ENCODE measurements at places on chromosomes 6 and 20.

DNA sequence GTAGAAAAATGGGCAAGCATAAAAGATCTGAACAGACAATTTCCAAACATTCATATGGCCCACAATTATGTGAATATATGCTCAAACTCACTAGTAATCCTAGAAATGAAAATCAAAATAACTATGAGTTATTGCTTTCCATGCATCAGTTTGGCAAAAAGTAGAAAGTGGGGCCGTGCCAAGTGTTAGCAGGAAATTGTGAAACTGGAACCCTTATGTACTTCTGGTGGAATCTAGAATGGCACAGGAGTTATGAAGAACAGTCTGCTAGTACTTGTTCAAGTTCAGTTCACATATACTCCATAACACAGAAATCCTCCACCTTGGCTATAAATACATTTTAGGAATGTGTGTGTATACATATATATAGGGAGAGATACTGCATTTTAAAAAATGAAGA is 89.8 kb downstream of the EYA2 start:
- no peak for DNase-seq

- no peak for DNase-seq
Measured at GRCh38 chr6:137867685-137868509, 838 bp downstream of the TNFAIP3 start.

DNA sequence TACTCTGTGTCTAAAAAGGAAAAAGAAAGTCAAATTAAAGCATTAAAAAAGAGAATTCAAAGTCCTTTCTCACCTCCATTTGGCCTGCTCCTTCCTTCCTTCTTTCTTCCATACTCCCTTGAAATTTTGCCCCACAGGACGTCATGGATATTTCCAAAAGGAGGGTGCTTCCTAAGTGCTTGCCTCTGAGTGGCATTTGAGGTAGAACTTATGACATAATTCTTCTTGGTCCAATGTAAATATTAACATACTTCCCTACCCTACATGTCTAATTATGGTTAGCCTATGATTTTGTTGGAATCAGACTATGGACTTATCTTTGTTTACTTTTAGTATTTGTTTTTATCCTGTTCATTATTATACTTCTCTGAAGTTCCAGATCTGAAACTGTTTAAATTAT is 132.3 kb downstream of the PFDN4 start:
- no peak for DNase-seq

GRCh38 chr6:131733376-131734016 is 22.7 kb upstream of the CTAGE9 start:
- no peak for DNase-seq

DNA sequence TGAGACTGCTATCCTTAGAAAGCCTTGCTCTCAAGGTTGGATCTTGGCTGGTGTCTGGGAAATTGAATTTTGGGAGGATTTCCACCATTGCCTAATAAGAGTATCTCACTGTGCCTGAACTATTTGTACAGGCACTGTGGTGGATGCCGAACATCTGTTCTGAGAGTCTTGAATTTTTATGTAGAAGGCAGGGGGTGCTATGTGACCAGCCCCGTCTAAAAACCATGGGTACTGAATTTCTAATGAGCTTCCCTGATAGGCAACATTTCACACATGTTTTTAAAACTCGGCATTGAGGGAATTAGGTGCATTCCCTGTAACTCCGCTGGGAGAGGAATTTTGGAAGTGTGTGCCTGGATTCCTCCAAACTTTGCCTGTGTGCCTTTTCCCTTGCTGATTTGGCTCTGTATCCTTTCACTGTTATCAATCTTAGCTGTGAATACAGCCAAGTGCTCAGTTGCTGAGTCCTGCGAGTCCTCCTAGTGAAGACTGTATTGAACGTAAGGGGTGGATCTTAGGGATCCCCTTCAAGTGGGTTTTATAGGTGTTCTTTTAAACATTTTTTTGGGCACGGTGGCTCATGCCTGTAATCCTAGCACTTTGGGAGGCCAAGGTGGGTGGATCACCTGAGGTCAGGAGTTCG is 27.6 kb upstream of the SCAF8 start:
- no peak for DNase-seq

GRCh38 chr20:8960241-8960640 is 108.6 kb upstream of the PLCB4 start:
- DNase-seq = no peak

GRCh38 chr6:65988006-65988405 is 281.0 kb upstream of the EYS start:
- DNase-seq = no peak

DNA sequence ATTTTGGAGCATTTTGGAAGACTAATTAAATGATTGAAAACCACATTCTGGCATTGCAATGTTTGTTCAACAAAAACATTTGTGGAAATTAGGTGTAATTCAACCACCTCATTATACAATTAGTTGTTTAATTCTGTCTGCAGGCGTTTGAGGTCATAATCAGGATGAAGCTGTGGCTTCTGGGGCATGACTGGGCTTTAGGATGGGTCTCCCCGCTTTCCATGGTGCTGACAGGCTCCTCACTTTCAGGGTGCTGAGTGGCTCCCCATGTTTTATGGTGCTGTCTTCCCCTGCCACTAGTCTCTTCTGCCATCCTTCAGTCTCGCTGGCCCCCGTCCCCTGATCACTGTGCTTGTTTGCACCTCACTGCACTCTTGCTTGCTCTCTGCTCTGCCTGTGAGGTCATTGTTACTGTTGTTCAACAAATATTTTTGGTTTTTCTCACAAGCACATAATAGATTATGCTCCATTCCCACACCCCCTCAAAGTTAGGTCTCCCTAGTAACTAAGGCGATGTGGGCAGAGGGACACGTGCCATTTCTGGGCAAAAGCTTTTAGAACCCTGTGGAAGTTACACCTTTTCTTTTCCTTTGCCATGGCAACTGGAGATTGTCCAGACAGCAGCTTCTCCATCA is 25.4 kb upstream of the ZNF831 start:
- DNase-seq = no peak

DNA sequence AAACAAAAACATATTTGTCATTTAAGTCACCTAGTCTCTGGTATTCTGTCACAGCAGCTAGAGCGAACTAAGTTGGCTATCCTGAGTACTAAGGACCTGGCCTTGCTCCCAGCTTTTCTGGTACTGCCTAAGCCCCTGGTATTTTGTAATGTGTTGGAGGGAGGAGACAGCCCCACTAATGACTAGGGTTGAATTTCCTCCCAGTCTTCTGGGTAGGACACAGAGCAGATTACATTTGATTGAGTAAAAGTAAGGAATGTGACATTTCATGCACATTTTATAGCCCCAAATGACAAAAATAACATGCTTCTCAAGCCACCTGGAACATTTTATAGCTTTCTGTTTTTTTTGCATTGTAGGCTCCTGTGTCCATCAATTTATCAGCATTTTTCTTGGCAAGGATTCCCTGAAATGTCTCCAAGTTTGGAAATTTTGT is 47.9 kb upstream of the DDR1 start:
- DNase-seq = no peak

DNA sequence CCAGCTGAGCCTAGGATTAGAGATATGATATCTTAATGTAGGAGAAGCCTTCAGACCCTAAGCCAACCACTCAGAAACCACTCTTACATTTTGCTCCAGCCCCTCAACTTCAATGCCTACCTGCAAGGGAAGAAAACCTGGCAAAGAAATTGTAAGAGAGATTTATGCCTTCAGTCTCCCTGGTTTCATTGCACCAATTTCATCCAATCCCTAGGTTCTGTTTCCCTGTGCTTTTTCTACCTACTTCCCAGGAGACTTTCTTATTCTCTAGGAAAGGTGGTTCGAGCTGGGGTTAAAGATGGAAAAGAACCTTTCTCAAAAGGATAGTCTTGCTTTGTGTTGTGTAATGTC is 1.1 kb upstream of the TCF21 start:
- no peak for DNase-seq

GRCh38 chr6:17367868-17368267 is 25.5 kb upstream of the CAP2 start:
- no peak for DNase-seq

GRCh38 chr6:36216559-36216958 is 20.0 kb downstream of the BRPF3 start:
- DNase-seq = no peak

DNA sequence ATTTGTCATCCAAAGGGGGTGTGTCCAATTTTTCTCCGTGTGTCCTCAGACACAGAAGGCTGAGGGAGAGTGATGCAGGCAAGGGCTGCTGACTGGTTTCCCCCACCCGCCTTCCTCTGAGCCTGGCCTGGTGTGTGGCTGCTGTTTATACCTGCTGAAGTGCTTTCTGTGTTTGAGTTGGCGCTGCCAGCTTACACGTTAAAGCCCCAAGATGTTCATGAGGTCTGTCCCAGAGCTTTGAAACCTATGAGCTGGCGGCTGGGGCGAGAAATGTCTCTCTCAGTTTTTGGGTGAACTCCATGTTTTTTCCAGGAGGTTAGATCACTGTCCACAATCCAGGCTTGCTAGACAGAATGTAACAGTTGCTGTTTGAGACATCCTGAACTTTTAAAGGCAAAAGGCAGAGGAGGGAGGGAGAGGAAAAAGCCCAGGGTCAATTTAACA is 69.0 kb upstream of the CCN2 start:
- DNase-seq = no peak

DNA sequence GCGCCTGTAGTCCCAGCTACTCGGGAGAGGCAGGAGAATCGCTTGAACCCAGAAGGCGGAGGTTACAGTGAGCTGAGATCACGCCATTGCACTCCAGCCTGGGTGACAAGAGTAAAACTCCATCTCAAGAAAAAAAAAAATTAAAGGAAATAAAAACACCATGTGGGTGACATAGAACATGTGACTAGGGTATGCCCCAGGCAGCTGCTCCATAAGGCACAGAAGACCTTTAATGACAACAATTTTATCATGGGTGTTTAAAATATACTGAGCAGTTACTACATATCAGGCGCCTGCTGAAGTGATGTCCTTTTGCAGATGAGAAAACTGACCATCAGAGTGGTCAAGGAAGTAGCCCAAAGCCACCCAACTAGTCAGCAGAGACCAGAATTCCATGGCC is 8.0 kb downstream of the PEDS1 start:
- no peak for DNase-seq

DNA sequence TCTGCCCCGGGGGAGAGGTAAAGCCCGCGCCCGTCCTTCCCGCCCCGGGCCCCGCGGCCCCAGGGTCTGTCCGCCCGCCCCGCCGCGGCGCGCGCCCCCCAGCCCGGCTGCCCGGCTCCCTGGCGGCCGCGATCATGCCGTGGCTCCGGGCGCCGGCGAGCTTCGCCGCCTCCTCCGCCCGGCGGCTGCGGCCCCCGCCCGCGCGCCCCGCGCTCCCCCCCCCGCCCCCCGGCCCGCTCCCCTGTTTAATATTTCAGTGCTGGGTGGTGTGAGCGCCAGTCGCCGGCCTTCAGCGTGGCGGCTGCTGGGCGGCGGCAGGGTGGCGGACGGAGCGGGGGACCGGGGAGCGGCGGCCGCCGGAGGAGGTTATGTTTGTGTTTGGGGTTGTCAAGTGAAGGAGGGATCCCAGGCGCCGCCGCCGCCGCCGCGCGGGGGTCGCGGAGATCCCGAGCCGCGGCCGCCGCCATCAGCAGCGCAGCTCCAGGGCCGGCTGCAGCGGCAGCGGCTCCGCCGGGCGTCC is at the start of gene HIVEP1:
Gene HIVEP1, plus strand, starts transcription at position 275 of the 520 bp plus-strand sequence. CDS start 3,317 bp downstream, outside the sequence.
- DNase-seq = no peak

GRCh38 chr20:51125780-51126179 is 102.9 kb upstream of the KCNG1 start:
- DNase-seq = no peak

- DNase-seq = no peak
Measured at GRCh38 chr20:45344168-45344860, 3.9 kb downstream of the SDC4 start.

GRCh38 chr6:4986999-4987398 is 16.8 kb downstream of the RPP40 start:
- no peak for DNase-seq

- DNase-seq = no peak
Measured at GRCh38 chr6:9517806-9518205, 897.1 kb downstream of the TFAP2A start.

GRCh38 chr6:94251878-94252277 is 832.5 kb upstream of the EPHA7 start:
- DNase-seq = no peak

- DNase-seq = no peak
Measured at GRCh38 chr20:35216541-35216940, 9.9 kb upstream of the MMP24 start.

DNA sequence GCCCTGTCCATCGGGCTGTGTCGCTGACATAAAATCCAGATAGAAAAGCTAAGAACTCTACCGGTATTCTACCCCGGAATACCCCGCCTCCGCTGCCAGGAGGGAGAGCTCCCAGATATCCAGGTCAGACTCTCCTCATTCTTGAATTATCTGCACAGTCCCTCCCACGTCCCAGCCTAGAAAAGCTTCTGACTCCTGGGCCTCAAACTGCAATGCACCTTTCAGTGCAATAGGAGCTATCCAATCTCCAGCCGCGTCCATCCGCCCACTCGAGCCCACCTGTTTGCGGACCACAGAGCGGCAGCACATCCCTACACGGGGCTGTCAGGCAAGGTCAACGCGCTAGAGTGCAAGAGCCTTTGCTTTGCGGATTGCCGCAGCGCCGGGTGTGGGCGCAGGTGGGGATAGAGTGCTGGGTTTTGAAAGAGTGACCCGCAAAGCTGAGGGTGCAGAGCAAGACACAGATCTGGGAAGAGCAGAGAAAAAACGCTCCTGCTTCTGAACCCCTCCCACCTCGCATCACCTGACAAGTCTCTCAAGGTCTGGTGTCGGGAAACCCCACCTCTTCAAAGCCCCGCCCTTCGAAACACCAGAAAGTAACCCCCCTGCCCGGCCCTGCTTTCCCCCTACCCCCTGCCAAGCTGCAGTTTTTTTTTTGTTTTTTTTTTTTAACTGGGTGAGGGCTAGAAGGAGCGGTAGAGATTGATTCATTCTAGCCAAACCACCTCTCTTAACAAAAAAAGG is 1.3 kb downstream of the TAPBP start:
- peak; percentile 68 for DNase-seq

DNA sequence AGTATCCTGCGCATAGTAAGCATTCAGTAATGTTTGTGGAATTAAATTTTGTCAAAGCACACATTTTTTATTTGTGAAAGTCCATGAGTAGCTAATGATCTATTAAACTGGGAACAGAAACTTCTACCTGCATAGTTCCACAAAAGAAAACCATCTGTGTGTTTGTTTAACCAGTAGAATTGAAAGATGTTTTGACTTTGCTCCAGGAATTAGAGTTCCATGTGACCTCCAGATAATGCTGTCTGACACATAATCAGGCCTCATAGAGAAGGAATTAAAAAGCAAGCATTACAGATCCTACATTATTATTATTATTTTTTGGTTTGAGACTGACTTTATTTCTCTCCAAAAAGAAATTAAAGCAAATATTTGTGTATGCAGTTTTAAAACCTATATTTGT is 126.5 kb downstream of the PACRG start:
- DNase-seq = no peak
